ENCODE measurements at places on chromosomes 7 and 10. TPM values are rescaled to one million over a fixed set of nuclear protein-coding genes. Genes with fewer than 3 reads are reported as not detected.

The MNX1 gene
- 2.0 TPM for total RNA-seq

The HPSE2 gene
- total RNA-seq: not detected

The IFIT1 gene
- total RNA-seq: 10.4 TPM

The SRGN gene
- 1.5 TPM for total RNA-seq

The ZNF853 gene
- total RNA-seq: 25.7 TPM

The SFXN3 gene
- 77.4 TPM for total RNA-seq

Data from kidney epithelial cell (primary cell).